ENCODE measurements at places on chromosomes 1 and 21.
A peak's percentile ranks its signal among the peaks of the same experiment; 100 is the strongest.

GRCh38 chr1:226903819-226904716 lies 33.7 kb downstream of the PSEN2 start:
- DNase-seq, result no peak

GRCh38 chr1:99674115-99675064 lies 28.5 kb downstream of the PALMD start:
- DNase-seq, result peak; percentile 93

DNA sequence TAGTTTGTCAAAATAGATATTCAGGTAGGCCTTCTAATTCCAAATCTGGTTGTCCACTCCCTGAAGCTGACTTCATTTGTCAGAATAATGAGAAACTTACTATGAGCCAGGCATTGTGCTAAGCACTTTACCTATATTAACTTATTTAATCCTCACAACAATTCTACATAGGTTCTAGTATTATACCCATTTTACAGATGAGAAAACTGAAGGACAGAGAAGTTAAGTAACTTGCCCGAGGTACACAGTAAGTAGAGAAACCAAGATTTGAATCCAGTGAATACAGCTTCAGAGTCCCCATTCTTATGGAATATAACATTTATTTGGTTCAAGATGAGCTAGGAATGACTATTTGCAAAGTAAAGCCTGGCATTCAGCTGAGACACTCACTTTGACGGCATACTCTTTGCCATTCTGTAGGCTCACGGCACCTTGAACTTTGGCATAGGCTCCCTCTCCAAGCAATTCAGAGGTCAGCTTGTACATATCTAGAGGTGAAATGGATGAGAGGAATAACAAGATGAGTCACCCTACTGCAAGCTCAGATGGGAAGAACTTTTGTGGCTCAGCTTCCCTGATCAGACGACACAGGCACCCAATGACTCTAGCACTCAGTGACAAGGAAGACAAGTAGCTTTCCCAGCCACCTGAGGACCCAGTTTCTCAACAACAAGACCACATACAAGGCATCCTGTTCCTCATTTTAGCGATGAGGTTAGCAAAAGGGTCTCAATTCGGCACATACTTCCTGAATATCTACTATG lies 23.7 kb downstream of the MKNK1 start:
- no peak for DNase-seq

GRCh38 chr1:61270107-61270506 lies 187.7 kb downstream of the NFIA start:
- no peak for DNase-seq

- no peak for DNase-seq
Observed at GRCh38 chr21:32641710-32642698, 29.8 kb upstream of the CFAP298 start.

GRCh38 chr1:101253976-101254674 lies 17.3 kb downstream of the S1PR1 start:
- DNase-seq, result peak; percentile 29

DNA sequence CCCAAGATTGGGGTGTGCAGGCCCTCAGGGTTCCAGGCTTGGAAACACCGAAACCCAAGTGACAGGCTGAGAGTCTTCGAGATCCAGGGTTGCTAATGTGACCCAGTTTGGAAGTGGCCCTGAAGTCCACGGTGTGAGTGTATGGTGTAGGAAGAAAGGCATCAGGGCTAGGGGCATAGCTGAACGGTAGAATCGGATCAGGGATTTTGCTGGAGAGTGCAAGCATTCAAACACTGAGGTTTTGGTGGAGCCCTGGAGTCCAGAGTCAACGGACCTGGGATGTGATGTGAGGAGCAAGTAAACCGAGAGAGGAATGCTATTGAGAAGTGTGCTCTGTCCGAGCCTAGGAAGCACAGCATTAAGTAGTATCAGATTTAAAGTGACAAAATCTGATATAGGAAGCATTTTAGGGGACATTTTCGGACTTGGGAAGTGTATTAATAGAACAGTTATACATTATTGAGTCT lies 958 bp downstream of the NFYC start:
- DNase-seq, result no peak

- DNase-seq, result no peak
Observed at GRCh38 chr1:94817712-94818111, 2.4 kb upstream of the SLC44A3 start.

- no peak for DNase-seq
Observed at GRCh38 chr1:213060836-213061235, 9.8 kb downstream of the RPS6KC1 start.

GRCh38 chr1:1435106-1435903 lies at the start of gene VWA1:
Gene VWA1, plus strand, starts transcription at chr1:1435690. Its CDS starts 59 bp downstream, at chr1:1435749.
- DNase-seq, result no peak

- no peak for DNase-seq
Observed at GRCh38 chr1:8477166-8477982, 159.5 kb downstream of the SLC45A1 start.

GRCh38 chr1:186483561-186483960 lies 22.6 kb upstream of the PDC start:
- no peak for DNase-seq

- no peak for DNase-seq
Observed at GRCh38 chr1:6832531-6833188, 47.4 kb downstream of the CAMTA1 start.

DNA sequence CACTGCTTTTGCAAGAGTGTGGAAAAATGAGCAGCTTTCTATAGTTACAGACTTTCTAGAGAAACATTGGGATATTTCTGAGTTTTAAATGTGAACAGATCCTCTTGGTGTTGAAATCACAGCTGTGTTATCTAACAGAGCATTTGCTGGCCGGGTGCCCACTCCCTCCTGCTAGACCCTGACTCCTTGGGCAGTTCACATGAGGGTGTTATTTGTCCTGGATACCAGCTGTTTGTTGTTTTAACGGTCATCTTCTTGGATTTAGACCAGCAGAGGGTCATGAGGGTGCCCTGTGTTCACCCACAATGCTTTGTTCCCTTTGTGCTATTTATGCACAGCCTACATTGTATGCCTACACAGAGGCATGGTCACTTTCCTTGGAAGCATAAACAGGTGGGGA lies 67.1 kb downstream of the CENPF start:
- peak; percentile 61 for DNase-seq

DNA sequence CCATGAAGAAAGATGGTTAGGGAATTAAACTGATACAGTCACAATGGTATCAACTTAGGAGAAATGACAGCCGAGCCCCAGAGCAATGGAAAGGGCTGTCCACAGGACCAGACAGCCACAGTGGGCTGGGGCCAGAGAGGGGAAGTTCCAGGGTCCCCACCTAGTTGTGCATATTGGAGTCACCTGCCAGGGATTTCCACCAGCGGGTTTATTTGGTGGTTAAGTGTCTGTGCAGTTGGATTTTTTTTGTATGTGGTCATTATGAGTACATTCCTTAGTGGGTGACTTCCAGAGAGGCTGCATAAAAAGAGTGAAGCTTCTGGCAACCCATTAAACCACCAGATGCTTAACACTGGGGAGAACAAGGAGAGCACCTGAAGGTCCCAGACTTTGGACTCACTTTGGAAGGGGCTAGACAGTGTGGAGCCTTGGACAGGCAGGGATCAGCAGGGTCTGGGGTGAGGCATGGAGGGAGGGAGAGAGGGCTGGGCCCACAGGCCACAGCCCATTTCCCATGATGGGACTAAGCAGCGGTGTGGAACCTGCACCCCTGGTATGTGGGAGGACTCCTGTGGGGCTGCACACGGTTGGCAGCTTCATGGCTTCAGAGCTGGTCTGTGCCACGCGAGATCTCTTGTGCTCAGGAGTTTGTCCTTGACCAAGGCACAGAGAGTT lies 7.8 kb upstream of the PTTG1IP start:
- DNase-seq, result peak; percentile 45

DNA sequence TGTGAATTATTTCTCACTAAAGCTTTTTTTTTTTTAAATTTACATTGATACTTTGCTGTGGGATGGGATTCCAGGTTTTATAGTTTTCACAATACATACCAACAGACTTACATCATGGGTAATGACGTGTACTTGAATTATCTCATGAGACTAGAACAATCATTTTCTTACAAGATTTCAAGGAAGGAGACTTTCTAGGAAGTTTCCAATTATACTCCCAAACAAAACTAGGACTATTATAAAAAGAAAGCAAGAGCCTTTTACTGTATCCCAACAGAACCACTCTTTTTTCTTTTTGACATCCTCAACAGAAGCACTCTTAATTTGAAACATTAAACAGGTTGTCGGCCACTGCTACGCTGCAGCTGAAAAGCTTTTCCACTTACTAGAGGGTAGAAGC lies 48.7 kb downstream of the TESK2 start:
- DNase-seq, result no peak

GRCh38 chr1:24900985-24901781 lies 28.9 kb downstream of the RUNX3 start:
- no peak for DNase-seq

DNA sequence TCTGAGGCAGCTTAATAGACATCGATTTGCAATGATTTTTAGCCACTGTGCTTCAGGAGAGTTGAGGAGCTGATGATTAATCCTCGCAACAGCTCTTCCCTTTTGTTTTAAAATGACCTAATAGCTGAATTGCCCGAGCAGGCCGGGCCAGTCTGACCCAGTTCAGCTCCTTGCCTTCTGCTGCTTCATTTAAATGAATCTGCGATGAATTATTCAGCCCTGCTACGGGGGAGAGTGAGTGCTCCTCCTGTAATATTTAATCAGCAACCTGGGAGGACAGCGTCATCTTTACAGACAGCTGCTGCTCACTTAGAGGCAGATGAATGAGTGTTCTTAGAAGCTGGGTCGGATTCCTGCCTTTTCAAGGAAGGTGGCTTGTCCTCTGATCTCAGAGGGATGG lies 325.1 kb downstream of the CAMTA1 start:
- no peak for DNase-seq

DNA sequence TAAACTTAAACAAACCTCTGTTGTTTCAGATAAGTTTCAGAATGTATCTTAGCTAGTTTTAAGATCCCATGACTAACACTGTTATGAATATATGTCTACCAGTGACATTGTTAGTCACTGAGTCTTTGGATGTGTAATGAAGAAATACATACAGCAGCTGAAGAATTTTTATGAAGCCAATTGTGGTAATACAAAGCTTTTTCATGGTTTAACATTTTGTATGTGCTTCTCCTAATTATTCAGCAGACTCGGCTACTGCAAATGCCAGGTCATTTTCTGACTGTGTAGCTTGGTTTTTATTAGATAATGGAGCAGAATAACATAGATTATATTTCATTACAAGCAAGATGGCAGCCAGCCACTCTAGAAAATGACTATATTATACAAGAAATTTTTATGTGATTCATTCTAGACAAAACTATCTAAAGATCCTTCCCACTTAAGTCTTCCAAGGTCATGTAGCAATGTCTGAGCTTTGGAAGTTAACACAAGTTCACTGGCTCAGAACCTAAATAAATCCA lies 147.8 kb downstream of the TNFSF18 start:
- DNase-seq, result no peak

- no peak for DNase-seq
Observed at GRCh38 chr1:153178922-153179321, 24.3 kb upstream of the LELP1 start.

DNA sequence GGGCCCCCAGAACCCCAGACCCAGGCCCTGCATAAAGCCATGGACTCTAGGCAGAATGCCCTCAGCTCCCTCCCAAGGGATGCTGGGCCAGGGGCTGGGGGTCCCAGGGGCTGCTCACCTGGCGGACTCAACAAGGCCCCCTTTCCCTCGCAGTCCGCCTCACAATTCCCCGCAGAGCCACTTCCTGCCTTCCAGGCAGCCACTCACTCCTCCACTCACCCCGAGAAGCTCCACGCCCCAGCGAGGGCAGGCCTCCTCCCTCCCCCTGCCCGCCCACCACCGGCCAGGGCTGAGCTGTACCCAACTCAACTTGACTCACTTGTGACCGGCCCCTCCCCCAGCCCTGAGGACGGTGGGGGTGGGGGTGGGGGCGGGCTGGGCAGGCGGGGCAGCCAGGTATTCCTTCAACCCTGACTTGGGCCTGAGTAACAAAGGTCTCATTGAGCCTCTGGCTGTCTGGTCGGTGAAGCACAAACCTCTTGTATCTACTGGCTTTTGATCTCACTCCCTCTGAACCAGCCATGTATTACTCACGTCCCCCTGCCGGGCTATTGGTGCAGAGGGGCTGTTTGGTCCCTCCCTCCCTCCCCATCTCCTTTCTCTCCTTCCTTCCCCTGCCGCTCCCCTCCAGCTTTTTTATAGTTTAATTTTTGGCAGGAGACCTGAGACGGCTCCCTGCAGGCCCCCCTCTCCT lies 5.9 kb downstream of the BLACAT1 start:
- DNase-seq, result peak; percentile 86

DNA sequence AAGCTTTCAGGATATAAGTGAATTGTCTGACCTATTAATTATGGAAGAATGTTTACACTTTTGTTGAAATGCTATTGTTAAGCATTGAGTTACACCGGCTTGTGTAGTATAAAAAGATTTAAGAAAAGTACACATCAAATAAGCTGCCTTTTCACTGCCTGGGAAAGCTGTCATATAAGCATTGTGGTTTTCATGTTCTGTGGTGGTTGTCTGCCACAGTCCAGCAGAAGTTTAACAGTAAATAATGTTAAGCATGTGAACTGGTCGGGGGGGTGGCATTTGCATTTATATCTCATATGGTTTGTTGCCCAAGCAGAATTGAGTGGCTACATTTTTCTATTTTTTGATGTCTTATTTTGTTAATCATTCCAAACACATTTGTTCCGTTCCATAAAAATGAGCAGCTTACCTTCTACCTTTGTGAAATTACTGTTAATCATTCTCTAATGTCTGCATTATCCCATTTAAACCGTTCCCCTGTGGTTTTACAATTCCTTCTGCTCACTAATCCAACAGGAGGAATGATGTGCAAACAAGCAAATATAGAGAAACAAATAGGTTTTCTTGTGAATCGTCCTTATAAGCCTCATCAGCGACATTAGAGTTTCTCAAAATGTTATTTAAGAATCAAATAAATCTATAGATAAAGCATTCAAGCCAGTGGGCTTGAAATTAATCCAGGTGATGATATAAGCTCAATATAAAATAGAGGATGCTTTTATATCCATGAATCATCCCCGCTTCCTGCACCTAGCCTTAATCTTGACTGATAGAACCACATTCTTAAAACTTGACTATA lies 160.8 kb upstream of the SAMSN1 start:
- no peak for DNase-seq

- DNase-seq, result no peak
Observed at GRCh38 chr1:147516157-147516917, 25.0 kb upstream of the BCL9 start.

DNA sequence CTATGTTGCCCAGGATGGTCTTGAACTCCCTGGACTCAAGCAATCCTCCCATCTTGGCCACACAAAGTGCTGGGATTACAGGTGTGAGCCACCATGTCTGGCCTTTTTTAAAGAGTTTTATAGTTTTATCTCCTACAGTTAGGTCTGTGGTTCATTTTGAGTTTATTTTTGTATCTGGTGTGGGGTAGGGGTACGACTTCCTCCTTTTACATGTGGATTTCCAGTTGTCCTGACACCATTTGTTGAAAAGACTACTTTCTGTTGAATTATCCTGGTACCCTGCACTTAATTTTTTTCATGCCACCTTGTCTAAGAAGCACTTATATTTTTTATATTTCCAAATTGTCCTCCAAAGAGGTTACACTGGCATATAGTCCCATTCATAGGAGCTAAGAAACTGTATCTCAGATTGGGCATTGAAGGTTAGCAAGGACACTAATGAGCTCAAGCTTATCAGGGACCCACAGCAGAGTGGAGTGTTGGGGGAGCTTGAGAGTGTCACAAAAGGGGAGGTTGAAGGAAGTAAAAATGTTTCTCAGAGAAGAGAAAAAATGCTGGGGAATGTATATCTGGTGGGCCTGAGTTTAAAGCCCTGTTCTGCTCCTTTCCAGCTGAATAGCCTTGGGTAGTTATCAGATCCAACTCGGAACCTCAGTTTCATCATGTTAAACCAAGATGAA lies 23.4 kb upstream of the MEF2D start:
- no peak for DNase-seq

All from SJCRH30 (cell line).